ENCODE measurements at places on chromosomes 1 and 21.

DNA sequence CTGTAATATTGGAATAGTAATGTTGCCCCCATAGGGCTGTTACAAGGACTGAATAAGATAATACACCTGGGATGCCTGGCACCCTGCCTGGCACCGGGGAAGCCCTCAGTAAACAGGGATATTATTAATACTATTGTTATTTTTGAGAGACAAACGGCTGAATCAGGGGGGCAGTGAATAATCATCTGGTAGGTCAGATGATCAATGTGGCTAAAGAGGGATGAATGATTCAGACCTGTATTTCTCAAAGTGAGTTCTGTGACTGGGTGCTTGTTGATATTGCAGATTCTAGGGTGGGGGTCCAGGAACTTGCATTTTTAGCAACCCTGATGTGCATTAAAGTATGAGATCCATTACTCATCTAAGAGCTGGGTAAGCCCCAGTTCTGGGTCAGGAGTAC is 46.2 kb upstream of the BCL10 start:
- no peak for DNase-seq

GRCh38 chr1:80987106-80987505 is 813.6 kb upstream of the ADGRL2 start:
- no peak for DNase-seq

- DNase-seq, result no peak
Measured at GRCh38 chr1:160704250-160704649, 7.4 kb downstream of the CD48 start.

DNA sequence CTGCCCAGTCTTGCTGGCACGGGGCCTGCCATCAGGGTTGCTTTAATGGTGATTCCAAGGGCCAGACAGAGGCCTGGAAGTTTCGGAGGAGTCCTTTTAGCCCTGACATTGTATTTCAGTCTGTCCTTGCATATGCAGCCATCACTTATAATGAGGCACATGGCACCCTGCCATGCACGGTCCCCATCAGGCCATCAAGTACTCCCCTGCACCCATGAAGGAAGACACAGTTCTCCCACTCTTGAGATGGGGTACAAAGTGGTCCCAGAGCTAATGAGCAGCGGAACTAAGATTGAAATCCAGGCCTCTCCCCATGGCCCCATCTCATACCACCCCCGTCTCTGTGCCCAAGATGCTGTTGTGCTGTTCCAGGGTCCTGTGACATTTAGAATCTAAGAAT is 596.6 kb downstream of the PTPRU start:
- DNase-seq, result no peak

DNA sequence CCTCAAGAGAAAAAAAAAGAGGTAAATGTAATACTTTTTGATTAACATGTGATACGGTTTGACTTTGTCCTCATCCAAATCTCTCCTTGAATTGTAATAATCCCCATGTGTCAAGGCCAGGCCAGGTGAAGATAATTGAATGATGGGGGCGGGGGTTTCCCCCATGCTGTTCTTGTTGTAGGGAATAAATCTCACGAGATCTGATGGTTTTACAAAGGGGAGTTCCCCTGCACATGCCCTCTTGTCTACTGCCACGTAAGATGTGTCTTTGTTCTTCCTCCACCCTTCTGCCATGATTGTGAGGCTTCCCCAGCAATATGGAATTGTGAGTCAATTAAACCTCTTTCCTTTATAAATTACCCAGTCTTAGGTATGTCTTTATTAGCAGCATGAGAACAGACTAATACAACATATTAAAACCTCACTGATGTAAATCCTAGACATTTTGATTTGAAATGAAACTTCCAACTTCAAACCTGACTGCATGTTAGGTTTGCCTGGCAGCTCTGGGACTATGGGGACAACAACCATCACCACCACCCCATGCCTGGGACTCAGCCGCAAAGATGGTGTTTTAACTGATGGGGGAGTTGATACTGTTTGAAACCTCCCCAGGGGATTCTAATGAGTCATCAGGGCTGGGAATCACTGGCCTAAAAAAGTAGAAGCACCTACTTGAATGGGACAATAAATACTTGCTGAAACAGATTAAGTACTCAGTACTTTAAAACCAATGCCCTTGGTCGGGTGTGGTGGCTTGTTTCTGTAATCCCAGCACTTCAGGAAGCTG is 32.8 kb upstream of the BACH1 start:
- no peak for DNase-seq

- no peak for DNase-seq
Measured at GRCh38 chr1:160144921-160145320, 6.5 kb upstream of the ATP1A4 start.

DNA sequence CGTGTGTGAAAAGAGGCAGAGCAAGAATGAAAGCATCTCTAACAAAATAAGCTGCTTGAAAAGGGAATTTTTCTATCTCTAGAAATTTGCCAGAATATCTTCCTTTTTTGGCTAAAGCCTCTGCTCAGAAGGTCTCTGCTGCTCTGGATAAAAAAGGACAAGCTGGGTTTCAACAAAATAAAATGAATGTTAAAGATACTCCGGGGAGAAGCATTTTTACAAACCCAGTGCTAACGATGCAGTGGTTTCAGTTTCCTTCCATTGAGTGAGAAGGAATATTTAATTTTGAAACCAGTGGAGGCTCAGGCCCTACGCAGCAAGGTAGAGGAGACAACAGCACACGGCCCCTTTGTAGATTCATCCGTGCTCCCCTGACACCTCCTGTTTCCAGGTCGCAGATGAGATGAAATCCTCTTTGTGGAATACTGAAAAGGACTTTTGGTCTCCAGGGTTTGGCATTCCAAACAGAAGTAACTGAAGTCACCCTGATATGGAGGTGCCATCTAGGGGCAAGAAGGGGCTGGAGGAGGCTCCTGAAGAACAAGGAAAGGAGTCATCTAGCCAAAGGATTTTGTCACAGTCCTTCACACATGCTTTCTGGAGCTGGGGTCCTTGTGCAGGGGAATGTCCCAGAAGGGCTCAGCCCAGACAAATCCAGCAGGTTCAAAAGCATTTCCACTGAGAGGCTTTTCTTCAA is 65.7 kb upstream of the SYT6 start:
- no peak for DNase-seq

DNA sequence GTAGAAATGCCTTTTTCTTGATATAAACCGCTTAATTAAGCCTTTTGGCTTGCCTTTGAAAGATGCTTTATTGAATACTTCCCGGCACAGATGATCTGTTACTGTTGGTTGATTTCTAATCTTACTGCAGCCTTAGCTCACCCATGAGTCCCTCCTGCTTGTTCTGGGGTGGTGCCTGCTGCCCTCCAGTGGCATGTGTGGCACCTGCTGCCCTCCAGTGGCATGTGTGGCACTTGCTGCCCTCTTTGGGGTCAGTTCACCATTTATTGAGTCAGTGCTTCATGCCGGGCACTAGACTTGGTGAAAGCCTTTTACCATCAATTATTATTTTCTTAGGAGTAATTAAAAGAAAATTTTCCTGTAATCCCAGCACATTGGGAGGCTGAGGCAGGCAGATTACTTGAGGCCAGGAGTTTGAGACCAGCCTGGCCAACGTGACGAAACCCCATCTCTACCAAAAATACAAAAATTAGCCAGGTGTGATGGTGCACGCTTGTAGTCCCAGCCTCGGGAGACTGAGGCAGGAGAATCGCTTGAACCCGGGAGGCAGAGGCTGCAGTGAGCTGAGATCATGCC is 54.3 kb downstream of the ADARB1 start:
- peak; percentile 50 for DNase-seq

DNA sequence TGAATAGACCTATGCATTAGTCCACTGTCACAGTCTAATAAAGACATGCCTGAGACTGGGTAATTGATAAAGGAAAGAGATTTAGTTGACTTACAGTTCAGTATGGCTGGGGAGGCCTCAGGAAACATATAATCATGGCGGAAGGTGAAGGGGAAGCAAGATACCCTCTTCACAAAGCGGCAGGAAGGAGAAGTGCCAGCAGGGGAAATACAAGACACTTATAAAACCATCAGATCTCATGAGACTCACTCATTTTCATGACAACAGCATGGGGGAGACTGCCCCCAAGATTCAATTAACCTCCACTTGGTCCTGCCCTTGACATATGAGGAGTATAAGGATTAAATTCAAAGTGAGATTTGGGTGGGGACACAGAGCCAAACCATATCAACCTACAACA is 59.4 kb downstream of the CAPN9 start:
- DNase-seq, result no peak

GRCh38 chr21:42413500-42413899 is 9.8 kb downstream of the UBASH3A start:
- no peak for DNase-seq

- DNase-seq, result no peak
Measured at GRCh38 chr1:179007233-179007632, 18.5 kb upstream of the FAM20B start.

DNA sequence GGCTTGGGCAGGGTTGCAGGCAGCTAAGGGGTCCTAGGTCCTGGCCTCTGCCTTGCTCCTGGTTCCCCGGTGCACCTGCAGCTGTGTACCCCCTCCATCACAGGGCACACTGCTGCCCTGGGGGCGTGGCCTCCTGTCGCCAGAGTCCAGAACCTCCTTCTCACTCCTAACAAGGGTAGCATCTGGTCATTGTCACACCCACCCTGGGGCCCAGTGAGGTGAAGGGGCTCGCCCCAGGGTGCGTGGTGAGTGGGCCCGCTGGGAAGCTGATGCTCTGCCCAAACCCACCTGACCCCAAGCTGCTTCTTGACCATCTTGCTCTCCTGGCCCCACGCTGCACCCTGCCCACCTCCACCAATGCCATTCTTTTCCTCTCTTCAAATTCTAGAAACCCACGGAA is 44.5 kb downstream of the AJAP1 start:
- no peak for DNase-seq

GRCh38 chr1:36175137-36176095 is 19.5 kb downstream of the MAP7D1 start:
- DNase-seq, result no peak

- peak; percentile 40 for DNase-seq
Measured at GRCh38 chr1:64686828-64687724, 57.8 kb upstream of the RAVER2 start.

GRCh38 chr21:32167513-32167912 is 111.3 kb downstream of the MIS18A start:
- DNase-seq, result no peak

DNA sequence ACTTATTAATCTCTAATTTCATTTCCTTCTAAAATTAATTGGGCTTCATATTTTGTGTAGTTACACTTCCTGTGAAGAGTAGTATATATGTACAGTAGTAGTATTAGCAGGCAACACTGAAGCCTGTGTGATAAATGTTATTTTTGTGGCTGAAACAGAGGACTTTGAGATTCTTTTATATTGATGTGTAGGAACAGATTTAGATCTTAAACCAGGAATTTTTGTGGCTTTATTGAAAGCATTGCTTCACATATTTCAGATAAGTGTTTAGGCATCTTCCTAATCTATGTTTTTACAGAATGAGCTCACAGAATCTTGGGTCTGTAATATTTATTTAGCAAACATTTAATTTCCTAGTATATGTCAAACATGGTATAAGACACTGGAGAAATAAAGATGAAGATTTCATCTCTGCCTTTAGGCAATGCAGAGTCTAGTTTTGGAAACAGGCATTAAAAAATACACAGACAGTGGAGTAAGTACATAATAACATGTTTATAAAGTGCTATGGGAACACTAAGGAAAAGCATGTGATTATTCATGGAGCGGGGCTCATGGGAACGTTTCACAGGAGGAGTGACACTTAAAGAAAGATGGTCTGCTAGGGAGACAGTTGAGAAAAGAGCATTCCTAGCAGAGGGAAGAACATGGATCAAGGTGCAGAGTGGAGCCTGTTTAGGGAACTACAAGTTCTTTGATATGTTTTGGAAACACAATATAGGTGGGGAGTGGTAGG is 52.7 kb downstream of the MIGA1 start:
- no peak for DNase-seq

DNA sequence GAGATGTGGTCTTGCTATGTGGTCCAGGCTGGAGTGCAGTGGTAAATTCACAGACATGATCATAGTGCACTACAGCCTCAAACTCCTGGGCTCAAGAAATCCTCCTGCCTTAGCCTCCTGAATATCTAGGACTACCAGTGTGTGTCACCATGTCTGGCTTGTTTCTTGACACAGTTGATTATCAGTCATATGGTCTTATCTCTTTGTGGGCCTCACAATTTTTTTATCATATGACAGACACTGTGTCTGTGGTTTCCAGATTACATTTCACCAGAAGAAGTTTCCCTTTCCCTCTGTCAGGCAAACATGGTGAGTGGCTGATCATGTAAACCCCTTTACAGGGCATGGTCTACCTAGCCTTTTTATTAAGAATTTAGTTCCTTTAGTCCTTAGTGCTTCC is 96.1 kb downstream of the HFM1 start:
- DNase-seq, result no peak

DNA sequence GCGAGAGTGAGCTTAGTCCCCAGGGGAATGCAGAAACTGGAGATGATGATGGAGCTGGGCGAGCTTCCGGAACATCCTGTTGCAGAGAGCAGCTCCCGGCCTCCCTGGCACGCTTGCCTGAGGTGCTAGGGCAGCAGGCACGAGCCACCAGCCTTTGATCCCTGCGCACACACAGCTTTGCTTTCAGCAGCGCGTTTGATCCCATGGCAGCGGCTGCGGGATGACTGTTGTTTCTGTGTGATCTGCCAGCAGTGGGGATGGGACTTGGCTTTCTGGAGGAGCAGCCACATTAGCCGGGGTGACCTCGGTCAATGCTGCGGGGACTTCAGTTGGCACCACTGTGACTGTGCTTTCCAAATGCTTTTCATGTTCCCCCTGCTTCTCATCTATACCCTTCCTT is 193.2 kb downstream of the KAZN start:
- DNase-seq, result no peak

- DNase-seq, result no peak
Measured at GRCh38 chr1:1440262-1441001, 4.9 kb downstream of the VWA1 start.

- DNase-seq, result no peak
Measured at GRCh38 chr1:216246577-216247203, 176.6 kb downstream of the USH2A start.

GRCh38 chr1:101108111-101108500 is 82.5 kb upstream of the DPH5 start:
- DNase-seq, result no peak

- DNase-seq, result peak; percentile 85
Measured at GRCh38 chr1:201703621-201704438, 125.1 kb upstream of the IPO9 start.

GRCh38 chr1:221778535-221779142 is 36.8 kb upstream of the DUSP10 start:
- DNase-seq, result no peak

DNA sequence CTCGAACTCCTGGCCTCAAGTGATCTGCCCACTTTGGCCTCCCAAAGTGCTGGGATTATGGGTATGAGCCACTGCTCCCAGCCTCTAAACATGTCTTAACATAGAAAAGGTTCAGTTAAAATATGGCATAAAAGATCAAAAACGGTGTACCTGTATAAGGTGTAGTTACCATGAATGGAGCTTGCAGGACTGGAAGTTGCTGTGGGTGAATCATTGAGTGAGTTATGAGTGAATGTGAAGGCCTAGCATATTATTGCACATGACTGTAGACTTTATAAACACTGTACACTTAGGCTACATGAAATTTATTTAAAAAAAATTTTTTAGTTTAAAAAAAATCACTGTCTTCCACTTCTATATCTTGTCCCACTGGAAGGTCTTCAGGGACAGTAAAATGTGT is 15.7 kb downstream of the ABCD3 start:
- DNase-seq, result no peak

Measured in HuH-7 (cell line).